ENCODE measurements at places on chromosomes 4 and X.

GRCh38 chrX:64427787-64428186, 32.5 kb upstream of the MTMR8 start:
- DNase-seq: no peak

DNA sequence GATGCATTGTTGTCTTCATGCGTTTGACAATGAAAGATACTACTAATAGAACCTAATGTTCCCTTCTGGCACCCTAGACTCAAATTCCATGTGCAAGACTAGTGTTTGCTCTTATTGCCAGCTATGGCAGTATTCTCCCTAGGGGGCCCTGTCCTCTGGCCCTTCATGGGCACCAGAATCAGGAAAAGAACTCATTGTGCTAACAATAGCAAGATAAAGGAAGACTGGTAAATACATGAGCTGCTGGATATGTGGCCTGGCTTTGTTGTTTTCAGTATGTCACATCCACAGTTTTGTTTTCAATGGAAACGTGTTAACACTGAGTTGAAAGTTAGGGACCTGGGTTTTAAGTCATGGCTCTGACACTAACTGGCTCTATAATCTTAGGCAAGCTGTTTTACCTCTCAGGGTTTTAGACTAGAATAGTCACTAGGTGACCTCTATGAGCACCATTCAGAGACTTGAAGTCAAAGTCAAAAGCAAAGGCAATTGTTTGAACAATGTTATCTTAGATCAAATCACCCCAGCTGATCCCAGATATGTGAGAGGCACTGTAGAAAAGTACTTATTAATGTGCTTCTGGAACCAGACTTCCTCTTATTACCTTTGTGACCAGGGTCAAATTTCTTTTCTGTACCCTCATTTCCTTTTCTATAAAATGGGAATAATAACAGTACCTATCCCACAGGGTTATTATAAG, 253.7 kb upstream of the DIAPH2 start:
- no peak for DNase-seq

DNA sequence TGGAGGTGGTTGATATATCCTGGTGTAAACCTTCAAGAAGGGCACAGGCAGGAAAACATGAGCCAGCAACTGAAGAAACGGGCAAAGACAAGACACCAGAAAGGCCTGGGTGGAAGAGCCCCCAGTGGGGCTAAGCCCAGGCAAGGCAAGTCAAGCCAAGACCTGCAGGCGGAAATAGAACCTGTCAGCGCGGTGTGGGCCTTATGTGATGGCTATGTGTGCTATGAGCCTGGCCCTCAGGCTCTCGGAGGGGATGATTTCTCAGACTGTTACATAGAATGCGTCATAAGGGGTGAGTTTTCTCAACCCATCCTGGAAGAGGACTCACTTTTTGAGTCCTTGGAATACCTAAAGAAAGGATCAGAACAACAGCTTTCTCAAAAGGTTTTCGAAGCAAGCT, 7.2 kb downstream of the ZFP42 start:
- no peak for DNase-seq

DNA sequence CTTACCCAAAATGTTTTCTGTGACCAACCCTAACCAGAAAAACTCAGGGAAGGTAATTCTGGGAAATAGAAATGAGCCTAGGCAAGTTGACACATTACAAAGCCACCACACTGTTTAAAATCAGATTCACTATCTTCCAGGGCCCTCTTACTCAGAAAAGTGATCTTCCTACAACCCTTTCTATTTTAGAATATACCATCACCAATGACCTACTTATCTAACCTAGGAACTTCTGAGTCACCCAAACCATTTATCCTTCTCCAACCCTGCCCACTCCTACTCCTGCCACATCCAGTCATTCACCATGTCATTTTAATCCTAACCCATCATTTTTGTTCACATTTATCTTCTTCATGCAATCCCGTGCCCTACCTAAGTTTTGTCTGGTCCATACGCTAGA, 89.9 kb downstream of the FTHL17 start:
- DNase-seq: no peak

DNA sequence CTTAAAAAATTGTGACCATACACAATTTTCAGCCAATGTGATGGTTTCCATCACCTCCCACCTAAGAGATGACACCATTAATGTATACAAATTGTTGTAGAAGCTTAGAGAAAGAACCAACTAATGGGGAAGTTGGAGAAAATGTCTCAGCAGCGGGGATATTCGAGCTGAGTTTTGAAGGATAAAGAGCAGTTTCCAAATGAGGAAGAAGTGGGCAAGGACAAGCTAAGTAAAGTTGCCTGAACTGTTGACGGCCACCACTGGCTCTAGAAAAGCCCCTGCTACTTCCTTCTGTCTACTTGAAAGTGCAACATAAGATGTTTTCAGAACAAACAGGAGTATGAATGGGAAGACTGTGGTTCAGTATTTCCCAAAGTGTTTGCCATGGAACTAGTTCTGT, 92.0 kb downstream of the CHRNA9 start:
- DNase-seq: no peak
